ENCODE measurements at places on chromosomes 7 and 10.
A peak's percentile ranks its signal among the peaks of the same experiment; 100 is the strongest.

DNA sequence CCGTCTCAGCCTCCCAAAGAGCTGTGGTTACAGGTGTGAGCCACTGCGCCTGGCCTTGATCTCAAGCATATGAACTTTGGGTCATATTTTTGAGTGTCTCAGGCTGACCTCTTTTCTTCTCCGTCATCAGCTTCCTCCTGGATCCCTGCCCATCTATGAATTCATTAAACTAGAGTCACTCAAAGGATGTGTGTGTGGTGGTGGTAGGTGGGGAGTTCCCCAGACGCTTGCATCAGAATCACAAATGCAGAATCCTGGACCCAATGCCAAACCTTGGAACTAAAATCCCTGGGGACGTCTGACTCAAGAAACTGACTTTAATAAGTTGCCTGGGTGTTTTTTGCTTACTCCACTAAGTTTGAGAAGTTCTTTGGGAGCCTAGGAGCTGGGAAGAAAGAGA, 6.7 kb upstream of the CREB5 start:
- no peak for DNase-seq

- DNase-seq, result no peak
Observed at GRCh38 chr10:48291190-48291589, 15.3 kb upstream of the MAPK8 start.

- no peak for DNase-seq
Observed at GRCh38 chr10:77864151-77864851, 62.3 kb downstream of the DLG5 start.

- DNase-seq, result no peak
Observed at GRCh38 chr10:132574783-132575319, 37.3 kb downstream of the INPP5A start.

- DNase-seq, result no peak
Observed at GRCh38 chr10:77530011-77530410, 107.6 kb downstream of the KCNMA1 start.

- no peak for DNase-seq
Observed at GRCh38 chr10:131500181-131500580, 188.7 kb upstream of the TCERG1L start.

- DNase-seq, result no peak
Observed at GRCh38 chr7:70347463-70348254, 749.4 kb downstream of the AUTS2 start.

DNA sequence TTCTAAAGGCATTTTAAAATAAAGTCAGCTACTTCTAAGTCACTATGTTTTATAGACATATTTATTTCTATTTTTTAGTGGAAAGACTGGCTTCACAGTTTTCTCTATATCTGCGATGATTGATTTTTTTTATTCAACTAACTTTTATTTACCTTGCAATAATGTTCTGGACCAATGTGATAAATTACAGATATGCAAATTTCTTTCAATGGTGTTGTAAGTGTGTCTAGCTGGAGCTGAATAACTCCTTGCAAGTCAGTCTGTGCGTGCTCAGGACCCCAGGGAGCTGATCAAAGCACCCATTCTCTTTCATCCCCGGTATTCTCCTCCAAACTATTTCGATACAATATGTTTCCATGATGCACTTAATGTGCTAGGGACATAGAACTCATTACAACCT, 9.7 kb downstream of the PTF1A start:
- DNase-seq, result no peak

- DNase-seq, result no peak
Observed at GRCh38 chr10:32190890-32191491, 134.8 kb upstream of the KIF5B start.

DNA sequence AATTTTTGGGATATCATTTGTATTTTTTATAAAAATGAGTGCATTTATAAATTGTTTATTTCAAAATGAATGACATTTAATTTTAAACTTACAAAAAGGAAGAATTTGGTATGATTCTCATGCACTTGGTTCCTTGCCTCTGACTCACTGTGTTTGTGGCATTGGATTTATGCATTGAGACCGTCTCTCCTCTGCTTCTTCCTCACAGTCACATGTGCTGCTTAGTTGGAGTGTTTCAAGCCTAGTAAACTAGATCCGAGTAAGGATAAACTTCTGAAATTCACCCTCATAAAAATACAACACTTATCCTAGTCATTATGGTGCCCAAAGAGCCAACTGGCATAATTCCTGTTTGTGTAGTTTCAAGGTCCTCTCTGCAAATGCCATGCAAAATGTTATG, 19.1 kb upstream of the FZD8 start:
- no peak for DNase-seq

DNA sequence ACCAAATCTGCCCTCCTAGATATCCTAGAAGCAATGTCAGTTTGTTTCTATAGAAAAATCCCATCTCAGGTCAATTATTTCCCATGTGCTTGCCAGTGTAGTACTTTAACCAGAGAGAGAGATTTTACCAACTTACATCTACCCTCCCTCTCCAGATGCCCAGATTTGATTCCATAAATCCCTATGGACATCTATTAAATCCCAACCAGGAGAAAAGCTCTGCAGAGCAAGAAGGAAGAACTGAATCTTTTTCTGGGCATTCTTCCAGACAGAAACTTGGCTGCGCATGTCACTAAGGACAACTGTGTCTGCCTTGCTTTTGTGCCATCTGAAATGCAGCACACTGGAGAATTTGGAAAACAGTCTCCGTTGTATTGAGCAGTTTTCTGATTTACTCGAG, 597.6 kb downstream of the SORCS1 start:
- DNase-seq, result no peak

DNA sequence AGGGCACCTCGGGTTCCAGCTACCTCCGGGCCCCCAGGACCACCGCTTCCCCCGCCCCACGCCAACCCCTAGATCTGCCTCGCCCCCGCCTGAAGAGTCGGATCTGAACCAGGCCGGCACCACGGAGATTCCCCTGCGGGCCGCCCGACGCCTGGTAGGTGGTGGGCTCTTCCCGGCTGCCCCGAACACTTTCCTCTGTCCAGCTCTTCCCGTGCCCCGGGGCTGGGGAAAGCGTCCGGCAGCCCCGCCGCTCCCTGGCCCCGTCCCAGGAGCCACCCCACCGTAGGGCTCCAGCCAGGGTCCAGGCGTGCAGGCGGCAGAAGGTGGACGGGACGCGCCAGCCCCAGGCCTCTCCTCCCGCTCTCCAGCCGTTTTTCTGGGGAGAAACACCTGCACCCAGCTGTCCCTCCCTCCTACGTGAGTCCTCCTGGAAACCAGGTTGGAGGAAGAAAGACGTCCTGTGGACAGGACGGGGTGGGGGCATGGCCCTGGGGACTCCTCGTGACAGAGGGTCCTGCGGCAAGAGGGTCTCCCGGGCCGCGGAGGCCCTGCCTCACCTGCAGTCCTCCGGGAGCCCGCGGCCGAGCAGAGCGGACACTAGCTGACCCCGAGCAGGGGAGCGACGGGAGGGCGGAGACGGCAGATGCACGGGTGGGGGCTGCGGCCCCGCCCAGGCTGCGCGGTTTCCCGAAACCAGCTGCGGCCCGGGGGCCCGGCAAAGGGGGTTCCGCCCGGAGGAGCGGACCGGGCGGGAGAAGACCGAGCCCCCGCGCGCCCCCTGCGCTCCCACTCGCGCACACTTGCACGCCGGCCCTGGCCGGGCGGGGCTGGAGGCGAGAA, at the start of gene TMEM176B:
Gene TMEM176B, minus strand, starts transcription at position 624 of the 840 bp plus-strand sequence. CDS start 3,795 bp downstream, outside the sequence.
- no peak for DNase-seq

GRCh38 chr10:6204341-6205191, 1.8 kb downstream of the PFKFB3 start:
- DNase-seq, result no peak

DNA sequence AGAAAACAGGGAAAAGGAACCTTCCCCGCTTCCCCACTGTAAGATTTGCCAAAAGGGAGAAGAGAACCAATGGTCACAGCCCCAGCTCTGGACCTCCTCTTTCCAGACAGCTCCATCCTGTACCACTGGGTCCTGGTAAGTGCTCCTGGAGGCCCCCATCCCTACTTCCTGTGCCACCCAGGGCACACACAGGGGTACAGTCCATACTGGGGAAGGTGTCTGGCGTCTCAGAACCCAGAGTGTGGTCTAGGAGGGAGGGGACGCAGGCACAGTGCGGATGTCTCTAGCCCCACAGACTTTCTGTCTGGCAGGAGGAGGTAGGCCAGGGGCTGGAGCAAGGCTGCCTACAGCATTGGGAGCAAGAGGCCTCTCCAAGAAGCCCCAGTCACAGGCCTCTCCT, 213.3 kb upstream of the IGFBP3 start:
- no peak for DNase-seq

DNA sequence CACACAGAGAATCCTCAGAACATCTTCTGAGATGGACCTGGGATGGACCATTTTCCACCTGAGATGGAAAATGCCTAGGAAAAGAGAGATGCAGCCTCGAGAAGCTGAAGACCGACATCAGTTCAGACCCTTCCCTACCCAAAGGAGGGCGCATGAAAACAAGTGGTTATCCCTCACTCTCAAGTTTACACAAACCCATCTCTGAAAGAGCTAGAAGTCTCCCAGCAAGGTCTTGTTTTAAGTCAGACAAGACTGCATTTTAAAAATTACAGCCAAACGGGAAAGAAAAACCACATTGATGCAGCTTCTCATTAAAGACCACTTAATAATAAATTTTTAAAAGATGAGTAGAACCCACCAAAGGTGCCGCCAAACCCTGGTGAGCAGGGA, 1.3 kb downstream of the RAPGEF5 start:
- DNase-seq, result no peak

GRCh38 chr10:99579971-99580370, 40.3 kb downstream of the SLC25A28 start:
- DNase-seq, result no peak

DNA sequence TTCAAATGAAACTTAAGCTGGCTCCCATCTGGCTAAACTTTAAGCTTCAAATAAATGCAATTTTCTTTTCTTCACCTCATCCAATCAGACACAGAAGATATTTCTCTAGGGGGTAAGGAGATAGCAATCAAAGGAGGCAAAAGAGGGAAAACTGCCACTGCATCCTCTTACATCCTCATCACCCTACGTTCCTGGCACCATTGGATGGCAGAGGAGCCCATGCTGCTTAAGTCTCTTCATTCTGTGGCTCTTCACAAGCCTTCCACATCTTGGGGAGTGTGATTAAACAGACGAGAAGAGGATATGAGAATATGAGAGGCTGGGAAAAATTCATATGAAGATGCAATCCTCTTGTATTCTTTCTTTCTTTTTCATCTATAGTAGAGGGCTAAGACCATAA, 345.7 kb upstream of the AOAH start:
- DNase-seq, result no peak

GRCh38 chr10:23643111-23643780, 204.4 kb downstream of the OTUD1 start:
- DNase-seq, result no peak

- no peak for DNase-seq
Observed at GRCh38 chr7:37346761-37347160, 101.9 kb downstream of the ELMO1 start.

- no peak for DNase-seq
Observed at GRCh38 chr10:31756101-31756728, 172.4 kb downstream of the ARHGAP12 start.

DNA sequence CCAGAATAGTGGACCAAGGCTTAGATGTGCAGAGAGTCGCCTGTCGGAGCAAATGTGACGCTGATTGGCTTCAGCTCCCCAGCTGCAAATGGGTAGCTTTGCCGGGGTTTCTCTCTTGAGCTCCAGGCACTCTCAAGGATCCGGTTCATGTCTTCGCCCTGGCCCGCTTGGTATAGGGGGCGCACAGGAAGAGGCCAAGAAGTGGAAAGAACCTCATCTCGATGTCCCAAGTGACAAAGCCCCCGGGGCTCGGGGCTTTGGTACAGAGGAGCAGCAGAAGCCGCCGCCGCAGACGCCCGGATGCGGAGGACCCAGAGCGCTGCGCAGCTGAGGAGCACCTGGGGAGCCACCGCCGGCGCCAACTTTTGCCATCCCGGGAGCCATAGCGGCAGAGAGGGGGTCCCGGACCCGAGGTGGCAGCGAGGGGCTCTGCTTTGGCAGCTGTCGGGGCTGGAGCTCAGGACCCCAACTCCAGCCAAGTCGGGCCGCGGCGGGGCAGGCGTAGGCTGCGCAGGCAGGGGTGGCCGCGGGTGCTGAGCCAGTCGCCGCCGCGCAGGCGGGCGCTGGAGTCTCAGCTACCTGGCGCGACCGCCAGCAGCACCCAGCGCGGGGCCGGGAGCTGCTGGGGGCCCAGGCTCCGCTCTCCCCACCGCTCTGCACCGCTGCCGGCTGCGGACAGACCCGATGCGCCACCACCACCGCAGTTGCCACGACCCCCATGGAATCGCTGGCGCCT, 466.6 kb downstream of the XPNPEP1 start:
- no peak for DNase-seq

GRCh38 chr10:45464958-45465567, 91.0 kb downstream of the ALOX5 start:
- peak; percentile 27 for DNase-seq

- no peak for DNase-seq
Observed at GRCh38 chr7:129270077-129270476, 45.2 kb downstream of the AHCYL2 start.

DNA sequence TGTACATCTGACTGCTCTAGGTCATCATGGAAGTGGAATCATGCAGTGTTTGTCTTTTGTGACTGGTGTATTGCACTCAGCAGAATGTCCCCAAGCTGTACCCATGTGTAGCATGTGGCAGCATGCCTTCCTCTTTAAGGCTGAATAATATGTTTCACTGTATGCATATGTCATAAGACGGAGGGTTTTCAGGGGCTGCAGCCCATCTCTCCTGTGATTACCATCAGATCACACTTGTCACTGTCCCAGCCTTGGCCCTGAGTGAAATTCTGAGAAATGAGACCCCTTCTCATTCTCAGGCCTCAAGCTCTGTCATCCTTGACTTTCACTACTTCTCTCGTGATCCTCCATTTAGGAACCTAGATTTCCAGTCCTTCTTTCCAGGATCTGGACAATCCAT, 50.0 kb downstream of the CPXM2 start:
- DNase-seq, result no peak

DNA sequence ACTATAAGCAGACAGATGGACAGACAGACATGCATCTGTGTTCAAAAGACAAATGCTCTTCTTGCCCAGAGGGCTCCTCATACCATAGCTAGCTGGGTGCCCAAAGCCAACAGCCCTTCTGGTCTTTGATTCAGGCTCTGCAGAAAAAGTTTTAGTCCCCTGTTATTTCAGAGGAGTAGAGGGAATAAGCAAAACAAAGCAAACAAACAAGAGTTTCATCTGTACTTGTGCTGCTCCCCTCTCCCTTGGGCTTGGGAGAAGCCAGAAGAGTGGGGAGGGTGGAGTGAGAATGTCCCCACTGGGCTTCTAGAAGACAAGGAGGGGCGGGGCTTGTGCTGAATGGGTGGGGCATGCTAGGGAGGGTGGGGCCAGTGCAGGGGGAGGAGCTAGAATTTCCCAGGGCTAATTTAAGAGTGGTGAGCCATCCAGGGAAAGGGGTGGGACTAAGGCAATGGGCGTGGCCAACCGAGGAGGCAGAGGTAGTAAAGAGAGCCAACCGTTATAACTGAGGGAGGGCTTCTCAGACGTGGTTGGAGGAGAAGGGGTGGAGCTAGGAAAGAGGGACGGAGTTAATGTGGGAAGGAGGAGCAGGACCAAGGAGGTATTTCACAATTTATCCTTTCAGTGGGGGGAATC, 101.2 kb upstream of the MGMT start:
- no peak for DNase-seq

GRCh38 chr10:102627736-102628293, 16.5 kb upstream of the TRIM8 start:
- no peak for DNase-seq

All from glomerular endothelial cell (primary cell).